ENCODE measurements at places on chromosomes 16 and 17.
A peak's percentile ranks its signal among the peaks of the same experiment; 100 is the strongest.

- peak; percentile 23 for DNase-seq
Observed at GRCh38 chr17:78645421-78646295, 68.5 kb upstream of the DNAH17 start.

DNA sequence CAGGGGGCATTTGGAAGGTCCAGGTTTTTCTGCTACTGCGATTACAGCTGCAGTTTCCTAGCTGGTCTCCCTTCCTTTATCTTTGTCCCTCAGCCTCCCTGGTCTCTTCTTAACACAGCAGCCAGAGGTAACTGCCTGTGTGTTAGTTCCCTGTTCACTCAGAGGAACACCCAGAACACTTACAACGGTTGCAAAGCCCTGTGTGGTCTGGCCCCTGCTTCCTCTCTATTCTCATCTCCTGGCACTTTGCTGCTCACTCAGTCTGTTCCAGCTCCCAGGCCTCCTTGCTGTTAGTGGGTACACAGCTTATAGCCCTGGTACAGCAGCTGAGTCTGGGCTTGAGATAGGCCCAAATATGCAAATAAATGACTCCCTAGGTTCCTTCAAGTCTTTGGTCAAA is 16.4 kb downstream of the NTN1 start:
- DNase-seq = no peak

DNA sequence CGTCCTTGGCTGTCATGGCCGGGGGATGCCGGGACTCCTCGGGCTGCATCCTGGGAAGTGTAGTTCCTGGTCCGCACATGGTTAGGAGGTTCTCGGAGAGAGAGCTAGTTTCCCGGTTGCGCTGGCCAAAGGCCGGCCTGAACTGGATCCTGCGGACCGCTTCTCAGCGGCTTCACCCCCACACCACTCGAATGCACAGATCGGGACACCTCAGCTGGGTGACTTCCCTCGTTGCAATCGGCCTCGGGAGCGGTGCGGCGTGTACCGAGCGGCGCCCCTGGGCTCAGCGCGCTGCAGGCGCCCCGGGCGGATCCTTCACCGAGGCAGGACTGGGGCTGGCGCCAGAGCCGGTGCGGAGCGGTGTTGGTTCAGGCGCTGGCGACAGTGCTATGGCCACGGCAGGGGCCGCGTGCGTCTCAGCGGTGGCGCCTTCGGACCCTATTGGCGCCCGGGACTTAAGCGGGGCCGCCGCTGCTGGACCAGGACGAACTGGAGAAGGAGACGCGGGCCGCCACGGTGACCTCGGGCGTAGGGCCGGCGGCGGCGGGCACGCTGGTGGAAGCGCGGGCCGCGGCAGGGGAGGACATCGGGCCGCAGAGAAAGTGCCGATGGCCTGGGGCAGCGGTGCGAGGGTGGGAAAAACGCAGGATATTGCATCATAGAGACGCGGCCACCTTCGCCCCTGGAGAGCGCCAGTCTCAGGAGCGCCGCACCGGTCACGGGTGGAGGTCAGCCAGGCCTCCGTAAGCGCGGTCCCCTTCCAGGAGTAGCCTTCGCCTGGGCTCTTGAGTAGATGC is 11.4 kb downstream of the ZNF629 start:
- no peak for DNase-seq

DNA sequence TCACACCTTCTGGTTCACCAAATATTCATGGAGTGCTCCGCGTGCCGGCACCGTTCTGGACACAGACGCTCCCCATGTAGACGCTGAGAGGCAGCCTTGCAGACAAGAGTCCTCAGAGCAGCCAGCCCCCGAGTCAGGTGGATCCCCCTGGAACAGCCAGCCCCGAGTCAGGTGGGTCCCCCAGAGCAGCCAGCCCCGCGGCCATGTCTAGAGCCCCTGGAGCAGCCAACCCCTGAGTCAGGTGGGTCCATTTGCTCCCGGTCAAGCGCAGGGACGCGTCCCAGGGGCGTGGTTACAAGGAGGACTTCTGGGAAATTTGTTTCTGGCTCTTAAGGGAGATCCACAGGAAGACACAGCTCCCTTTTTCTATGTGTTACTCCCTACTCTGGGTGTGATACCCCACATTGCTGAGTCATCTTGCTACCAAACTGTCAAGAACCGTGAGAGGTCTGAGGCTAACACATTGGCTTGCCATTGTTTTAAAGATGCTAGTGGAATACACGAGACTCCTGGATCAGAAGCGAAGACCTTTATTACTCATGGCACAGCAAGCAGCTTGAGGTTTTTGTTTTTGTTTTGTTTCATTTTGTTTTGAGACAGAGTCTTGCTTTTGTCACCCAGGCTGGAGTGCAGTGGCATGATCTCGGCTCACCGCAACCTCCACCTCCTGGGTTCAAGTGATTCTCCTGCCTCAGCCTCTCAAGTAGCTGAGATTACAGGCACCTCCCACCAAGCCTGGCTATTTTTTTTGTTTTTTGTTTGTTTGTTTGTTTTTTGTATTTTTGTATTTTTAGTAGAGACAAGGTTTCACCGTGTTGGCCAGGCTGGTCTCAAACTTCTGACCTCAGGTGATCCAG is 43.3 kb upstream of the CBFA2T3 start:
- no peak for DNase-seq

- no peak for DNase-seq
Observed at GRCh38 chr16:49342336-49343265, 31.0 kb upstream of the C16orf78 start.

- DNase-seq = no peak
Observed at GRCh38 chr17:66580184-66580955, 254.5 kb upstream of the CACNG5 start.

- DNase-seq = no peak
Observed at GRCh38 chr17:77948690-77949114, 9.8 kb upstream of the TNRC6C start.

DNA sequence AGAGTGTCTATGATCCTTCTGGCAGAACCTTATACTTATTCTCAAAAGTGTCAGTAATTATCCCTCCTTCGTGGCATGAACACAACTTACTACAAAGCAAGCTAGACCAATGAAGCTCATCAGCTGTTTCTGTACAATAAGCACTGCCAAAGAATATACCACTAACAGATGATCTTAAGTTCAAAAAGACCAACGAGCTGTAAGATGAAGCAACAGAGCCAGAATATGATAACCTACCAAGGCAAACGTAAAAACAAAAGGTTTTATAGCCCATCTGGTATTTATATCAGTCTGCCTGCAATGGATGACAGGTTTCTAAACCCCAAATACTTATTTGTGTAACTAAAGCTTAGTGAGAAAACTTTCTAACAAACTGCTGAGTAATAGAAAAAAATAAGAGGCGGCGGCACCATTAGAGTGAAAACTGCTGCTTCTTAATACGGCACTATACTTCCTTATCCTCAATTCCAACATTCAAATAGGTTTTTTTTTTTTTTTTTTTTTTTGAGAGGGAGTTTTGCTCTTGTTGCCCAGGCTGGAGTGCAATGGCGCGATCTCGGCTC is 22.1 kb downstream of the NME2 start:
- no peak for DNase-seq

DNA sequence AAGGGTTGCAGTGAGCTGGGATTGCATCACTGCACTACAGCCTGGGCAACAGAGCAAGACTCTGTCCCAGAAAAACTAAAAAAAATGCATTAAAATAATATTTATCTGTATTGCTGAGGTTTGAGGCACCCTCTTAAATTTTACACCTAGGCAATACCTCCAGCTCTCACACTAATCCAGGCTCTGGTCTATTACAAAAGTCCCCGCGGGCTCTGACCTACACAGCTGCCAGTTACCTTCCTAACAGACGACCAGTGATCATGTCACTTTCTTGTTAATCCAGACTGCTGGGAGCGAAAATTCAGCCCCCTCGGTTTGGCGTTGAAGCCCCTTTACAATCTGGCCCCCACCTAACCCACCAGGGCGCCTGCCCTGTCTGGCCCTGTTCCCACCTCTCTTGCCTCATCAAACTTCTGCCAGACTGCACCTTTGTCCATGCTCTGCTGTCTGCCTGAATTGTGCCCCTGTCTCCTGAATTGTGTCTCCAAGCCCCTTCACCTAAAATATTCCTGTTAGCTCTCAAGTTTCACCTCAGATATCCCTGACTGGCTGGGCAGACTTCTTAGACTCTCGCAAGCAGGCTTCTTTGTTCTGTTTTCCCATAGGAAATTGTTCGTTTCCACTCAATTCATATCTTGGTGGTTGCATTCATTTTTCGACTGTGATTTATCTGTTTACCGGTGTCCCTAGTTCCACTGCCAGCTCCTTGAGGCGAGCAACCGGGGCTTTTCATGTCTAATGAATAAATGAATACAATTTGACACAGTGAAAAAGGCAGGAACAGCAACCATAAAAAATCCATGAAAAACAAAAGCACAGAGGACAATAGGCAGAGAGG is 65.9 kb downstream of the PITPNC1 start:
- DNase-seq = no peak

- DNase-seq = no peak
Observed at GRCh38 chr17:50129353-50129727, 620 bp downstream of the SAMD14 start.

- no peak for DNase-seq
Observed at GRCh38 chr16:85049706-85050305, 22.2 kb downstream of the KIAA0513 start.

GRCh38 chr16:83023640-83024039 is 396.9 kb downstream of the CDH13 start:
- DNase-seq = no peak

GRCh38 chr17:42682722-42683403 is 532 bp downstream of the CNTNAP1 start:
- no peak for DNase-seq

DNA sequence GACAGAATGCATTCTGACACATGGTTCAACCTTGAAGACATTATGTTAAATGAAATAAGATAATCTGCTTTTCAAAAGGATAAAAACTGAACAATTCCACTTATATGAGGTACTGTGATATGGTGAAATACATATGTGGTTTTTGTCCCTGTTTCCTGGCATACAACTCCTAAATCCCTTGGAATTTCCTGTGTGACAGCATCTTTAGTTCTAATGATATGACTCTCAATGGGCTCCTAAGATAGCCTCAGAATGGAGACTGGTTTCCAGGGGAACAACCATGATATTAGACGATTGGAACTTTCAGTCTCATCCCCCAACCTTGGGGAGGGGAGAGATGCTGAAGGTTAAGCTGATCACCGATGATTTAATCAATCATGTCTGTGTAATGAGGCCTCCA is 37.7 kb upstream of the PHLPP2 start:
- DNase-seq = no peak

DNA sequence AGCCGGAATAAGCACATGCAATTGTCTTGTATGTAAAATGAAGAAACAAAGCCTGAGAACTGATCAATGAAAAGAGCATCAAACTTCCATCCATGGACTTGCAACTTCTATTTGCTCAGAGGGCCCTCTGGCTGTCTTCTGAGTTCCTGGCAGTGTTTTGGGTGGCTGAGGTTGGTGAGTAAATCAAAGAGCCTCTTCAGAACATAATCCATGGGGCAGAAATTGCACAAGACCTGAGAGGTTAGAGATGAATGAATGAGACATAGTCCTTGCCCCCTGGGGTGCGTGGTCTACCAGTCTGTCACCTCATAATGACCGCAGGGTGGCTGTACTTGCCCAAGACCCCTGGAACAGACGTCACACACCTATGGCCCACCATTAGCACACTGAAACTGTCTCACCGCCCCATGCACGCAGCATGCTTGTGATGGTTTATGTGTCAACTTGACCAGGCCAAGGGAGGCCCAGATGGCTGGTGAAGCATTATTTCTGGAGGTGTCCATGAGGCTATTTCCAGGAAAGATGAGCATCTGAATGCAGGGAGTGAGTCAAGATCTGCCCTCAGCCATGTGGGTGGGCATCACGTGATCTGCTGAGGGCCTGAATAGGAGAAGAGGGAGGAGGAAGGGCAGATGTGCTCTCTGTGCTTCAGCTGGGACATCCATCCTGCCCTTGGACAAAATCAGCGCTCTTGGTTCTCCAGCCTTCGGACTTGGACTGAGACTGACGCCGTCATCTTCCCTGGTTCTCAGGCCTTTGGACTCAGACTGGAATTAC is 8.3 kb downstream of the PIK3R6 start:
- no peak for DNase-seq

DNA sequence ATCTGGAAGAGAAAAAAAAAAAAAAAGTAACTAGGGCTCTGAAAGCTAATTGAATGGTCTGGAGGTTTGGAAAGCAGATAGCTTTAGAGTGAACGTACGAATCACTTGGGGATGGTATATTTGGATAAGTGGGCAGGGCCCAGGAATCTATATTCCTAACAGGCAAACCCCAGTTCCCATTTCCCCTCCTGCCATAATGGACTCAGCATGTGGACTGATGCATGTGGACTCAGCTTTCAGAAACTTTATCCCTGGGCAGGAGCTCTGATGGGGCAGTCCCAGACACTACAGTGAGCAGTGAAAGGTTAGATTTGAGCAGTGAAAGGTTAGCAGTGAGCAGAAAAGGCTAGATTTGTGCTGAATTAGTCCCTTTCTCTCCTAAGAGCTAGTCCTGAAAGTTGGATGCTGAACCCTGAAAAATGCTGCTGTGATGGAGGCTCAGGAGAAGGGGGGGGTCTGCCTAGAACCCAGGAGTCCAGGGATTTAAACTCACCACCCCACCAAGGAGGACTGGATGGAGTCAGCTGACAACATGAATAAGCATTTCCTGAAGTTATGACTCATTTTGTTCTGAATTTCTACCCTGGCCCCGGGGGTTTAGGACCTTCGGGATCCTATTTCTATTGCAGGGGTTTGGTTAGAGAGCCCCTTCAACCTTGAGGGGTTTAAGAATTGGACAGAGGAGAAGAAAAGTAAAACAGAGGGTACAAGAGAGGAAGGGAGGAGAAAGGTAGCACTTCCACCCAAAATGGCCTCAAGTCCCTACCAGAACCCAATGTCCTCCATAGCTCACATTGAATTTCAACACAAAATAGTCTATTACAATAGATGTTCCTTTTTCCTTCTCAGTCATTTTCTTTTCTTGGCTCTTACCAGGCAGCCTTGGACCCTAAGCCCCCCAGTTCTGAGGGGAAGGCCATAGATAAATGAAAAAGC is 10.3 kb upstream of the FZD2 start:
- no peak for DNase-seq

- DNase-seq = no peak
Observed at GRCh38 chr16:87792205-87792565, 26.4 kb upstream of the KLHDC4 start.

GRCh38 chr16:53542283-53542682 is 39.3 kb upstream of the AKTIP start:
- no peak for DNase-seq

DNA sequence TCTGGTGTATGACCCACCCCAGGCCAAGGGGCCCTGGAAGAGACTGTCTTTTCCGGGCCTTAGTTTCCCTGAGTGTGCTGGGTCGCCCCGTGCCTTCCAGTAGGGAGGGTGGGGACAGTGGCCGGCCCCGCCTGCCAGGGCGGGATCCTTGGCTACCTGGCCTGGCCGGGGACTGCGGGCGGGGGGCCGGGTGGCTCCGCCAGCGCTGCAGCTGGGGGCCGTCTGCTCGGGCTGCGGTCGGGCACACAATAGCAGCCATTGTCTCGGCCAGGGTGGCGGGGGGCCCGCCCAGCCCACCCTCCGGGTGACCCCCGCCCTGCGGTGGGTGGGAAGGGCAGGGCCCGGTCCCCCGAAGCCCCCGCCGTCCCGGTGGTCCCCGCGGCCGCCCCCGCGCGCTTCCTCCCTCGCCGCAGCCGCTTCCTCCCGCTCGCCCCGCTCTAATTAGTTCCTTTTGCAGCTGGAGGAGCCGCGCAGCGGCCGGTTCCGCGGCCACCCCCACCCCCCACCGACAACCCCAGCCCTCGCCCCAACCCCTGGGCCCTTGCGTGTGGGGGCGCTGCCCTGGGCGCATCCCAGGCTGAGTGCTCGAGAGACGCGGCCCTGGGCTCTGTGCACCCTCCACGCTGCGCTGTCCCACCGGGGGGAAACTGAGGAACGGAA is 11.6 kb downstream of the GLIS2 start:
- DNase-seq = no peak

- DNase-seq = no peak
Observed at GRCh38 chr17:37429453-37429852, 22.8 kb downstream of the TADA2A start.

All from activated CD8-positive, alpha-beta memory T cell treated with anti-CD3 and anti-CD28 coated beads for 1 hour (primary cell).